ENCODE measurements at places on chromosomes 1 and 21.

DNA sequence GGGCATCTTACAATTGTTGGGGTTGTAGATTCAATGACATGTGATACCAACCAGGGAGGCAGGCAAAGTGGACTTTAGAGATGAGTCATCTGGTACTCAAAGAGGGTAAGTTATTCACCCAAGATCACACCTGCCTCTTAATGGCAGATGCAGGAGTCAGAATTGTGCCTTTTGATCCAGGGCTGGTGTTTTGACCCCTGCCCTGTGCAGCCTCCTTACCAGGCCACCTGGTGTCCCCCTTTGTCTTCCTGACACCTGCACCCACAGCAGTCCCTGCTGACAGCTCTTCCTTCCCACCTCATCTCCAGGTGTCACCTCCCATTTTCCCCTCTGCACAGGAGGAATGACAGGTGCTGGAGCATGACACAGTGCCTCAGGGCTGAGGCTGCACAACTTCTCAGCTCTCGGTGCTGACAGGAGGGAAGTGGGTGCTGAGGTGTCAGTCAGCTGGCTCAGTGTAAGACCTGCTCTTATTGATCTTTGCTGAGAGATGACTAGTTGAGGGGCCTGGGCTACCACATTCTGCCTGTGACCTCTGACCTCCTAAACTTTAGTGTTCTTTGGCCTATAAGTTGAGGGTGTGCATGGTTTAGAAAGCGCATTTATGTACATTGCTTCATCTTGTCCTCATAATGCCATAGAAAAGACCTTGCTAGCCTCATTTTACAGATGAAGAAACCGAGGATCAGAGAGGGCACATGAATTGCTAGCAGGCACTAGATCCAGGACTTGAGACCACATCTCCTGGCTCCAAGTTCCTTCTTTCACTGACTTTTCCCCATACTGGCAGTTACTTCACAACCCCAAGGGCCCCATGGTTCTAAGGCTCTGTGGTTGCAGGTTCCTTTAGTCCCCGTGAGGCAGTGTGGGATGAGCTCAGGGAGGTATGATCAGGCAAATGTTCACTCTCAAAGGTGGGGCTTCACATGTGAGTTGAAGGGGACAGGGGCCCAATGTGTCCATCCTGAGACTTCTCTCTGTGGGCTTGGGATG lies 31.3 kb downstream of the CACNA1E start:
- no peak for DNase-seq

DNA sequence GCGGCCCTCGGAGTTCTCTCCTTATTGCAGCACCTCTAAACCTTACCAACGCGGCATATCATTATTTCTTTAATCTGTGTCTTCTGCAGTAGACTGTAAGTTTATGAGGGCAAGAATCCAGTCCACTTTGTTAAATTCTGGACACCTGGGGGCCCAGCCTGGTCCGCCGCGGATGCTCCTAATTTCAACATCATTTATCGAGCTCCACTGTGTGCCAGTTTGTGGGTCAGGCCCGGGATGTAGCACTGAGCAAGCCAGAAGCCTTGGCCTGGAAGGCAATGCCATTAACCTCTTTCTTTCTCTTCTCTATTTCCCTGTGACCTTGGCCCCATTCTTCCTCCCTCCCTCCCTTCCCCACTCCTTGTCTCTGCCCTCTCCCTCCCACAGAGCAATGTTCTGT lies 70.6 kb upstream of the CACNA1E start:
- no peak for DNase-seq

GRCh38 chr1:119549719-119550132 lies 42.7 kb downstream of the HSD3B1 start:
- peak; percentile 67 for DNase-seq

DNA sequence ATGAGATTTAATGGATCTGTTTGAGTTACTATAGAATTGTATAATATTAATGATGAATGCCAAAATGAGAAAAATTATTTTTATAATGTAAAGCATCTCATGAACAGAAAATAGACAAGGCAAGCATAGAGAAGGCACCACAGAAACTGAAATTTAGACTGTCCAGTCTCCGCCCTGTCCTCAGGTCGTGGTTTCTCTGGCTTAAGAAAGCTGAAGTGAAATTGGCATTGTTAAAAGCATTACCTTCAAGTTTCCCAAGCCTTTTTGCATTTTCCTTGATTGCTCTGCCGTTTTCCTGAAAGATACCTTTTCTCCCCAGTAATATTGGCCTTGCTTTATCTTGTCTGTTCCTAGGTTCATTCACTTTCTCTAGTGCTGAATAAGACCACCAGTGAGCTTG lies 58.0 kb downstream of the VPS13D start:
- no peak for DNase-seq

DNA sequence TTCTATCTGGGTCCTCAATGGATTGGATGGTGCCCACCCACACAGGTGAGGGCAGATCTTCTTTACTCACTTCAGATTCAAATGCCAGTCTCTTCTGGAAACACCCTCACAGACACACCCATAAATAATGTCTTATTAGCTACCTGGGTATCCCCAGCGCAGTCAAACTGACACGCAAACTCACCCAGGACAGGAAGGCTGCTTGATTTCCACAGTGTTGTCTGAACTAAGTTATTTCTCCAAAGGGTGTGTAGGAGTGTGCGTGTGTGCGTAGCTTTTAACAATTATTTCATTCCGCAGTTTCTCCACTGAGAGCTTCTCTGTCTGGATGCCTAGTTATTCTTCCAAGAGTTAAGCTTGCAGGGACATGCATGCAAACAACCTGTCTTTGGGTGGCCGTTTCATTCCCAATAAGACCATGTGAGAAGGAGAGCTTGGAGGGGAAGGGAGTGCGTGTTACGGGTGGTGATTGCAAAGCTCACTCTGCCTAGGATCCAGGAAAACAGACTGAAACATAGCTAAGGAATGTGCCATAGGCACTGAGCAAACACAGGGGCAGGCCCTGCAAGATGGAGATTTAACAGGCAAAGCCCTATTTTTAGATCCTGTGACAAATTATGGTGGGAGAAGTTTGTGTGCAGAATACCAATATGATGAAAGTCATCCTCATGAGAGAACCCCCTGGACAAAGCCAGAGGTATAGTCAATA lies 269.7 kb downstream of the DYRK1A start:
- DNase-seq = no peak

GRCh38 chr1:208759255-208759654 lies 515.1 kb upstream of the PLXNA2 start:
- DNase-seq = no peak

DNA sequence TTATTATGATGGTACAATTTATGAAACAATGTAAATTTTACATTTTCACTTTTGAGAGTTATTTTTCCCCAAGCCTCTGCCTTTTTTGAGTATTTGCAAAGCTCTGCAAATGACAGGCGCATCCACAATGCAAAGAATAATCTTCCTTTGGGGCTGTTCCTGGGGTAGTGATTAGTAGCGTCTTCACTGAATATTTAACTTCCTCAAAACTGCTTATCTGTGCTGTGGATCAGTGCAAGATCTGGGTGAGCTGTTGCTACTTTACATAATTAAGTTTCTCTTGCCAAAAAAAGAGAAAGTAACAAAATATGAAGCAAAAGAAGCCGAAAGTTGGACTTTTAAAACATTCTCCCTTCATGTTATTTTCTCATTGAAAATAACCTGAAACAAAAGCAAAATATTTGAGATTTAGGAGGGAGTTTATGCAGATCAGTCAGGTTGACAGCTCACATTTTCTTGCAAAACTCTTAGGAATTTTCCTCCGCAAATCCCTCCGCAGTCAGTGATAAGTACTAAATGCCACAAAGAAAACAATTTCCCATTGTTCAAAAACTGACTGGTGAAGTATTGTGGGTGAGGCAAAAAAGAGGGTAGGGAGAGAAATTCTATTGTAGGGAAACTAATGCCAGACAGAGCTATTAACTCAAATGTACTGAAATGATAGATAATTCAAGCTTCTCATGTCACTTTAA lies 276.4 kb upstream of the B3GALT2 start:
- no peak for DNase-seq

DNA sequence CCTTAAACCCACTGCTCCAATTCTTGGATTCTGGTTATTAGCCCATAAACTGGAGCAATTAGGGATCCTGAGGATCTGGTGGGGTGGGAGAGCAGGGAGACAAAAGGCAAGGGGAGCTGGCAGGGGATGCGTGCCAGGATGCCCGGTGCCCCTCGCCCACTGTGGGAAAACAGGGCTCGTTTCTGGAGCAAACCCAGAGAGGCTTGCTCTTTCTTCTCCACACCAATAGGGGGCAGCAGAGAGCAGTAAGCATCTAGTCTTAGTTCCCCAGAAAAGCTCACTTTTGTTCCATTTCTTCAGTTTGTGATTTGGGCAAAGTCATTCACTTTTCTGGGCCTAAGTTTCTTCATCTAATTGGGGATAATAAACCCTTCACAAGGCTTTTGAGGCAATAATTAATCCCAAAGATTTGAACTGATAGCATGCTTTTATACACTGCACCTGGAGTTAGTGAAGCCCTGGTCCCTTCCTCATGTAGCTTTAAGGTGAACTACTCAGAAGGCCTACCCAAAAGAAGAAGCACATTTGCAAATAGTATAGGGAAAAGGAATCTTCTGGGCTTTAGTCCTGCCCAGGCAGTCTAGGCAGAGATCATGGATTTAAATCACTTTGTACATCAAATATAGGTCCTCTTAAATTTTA lies 160.6 kb upstream of the USP24 start:
- DNase-seq = peak; percentile 47

DNA sequence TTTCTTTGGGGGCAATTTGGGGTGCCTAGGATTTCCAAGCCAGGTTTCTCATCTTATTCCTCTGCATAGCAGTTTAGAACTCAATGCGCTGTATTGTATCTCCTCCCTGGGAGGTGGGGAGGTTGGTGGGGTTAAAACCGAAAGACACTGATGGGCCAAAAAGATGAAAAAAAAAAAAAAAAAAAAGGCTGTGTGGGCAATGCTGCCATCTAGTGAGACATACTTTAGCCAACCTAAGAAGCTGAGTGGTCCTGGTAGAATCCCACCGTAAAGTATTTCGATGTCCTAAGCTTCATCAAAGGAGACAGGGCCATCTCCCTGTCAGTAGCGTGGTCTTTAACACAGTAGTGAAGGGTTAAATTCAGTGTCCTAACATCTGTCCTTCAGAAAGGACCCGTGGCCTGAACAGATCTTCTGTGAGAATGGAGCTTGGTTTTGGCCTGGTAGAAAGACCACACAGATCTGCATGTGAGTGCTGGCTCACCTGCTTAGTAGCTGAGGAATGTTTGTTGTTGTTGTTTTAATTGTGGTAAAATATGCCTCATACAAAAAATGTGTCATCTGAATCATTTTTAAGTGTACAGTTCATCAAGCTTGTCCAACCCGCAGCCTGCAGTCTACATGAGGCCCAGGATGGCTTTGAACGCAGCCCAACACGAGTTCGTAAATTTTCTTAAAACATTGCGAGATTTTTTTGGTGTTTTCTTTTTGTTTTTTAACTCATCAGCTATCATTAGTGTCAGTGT lies 226.2 kb downstream of the KIF26B start:
- no peak for DNase-seq

GRCh38 chr1:219433496-219434131 lies 179.3 kb downstream of the ZC3H11B start:
- DNase-seq = no peak

DNA sequence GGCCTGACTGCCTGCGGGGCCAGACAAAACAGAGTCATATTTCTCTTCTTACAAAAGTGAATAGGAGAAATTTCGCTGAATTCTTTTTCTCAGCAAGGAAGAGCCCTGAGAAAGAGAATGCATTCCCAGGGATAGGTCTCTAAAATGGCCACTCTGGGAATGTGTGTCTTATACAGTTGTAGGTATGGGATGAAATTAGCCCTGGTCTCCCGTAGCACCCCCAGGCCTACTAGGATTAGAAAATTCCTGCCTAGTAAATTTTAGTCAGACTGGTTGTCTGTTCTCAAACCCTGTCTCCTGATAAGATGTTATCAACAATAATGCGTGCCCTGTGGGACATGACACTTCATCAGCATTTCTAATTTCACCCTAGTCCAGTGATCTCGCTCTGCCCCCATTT lies 920.1 kb downstream of the LTN1 start:
- DNase-seq = no peak

Data from iPS DF 6.9 (cell line).